ENCODE measurements at places on chromosomes 12 and 14.

DNA sequence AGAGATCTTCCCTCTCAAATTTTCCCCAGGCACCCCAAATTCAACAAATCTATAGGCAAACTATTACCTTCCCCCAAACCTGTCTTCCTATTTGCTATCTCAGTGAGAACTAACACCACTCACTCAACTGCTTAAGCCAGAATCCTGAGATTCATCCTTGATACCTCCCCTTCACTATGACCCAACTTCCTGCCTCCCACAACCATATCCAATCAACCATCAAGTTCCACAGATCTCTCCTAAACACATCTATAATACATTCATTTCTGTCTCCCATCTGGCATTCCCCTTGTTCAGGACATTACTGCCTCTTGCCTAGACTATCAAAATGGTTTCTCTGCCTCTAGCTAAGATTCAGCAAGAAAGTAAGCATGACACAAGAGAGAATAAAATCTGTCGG, 21.3 kb downstream of the YAF2 start:
- DNase-seq, result no peak

DNA sequence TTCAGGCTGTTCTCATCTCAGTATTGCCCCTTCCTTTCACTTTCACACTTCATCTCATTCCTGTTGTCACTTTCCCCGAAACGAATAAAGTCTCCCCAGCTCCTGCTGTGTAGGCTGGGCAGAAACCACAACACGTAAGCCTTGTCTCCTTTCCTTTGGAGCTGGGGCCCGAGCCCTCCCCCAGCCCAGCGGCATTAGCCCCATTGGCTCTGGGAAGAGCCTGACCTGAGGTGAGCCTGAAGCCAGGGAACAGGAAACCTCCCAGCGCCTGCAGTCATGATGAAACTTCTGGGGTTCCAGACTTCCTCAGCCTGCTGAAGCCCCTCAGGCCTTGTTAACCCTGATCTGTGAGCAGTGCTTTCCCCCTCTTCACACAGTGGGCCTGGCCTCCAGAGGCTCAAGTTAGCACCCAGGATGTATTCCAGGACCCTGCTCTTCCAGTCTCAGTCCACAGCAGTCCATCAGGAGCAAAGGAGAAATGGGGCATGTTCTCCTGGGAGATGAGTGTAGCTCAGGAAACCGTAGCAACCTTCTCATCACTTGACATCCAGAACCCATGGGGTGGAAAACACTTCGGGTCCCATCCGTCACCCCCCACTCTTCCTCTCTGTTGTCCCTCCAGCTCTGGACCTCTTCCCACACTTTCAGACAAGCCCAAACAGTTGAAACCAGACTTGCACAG, 21.8 kb downstream of the VASH1 start:
- no peak for DNase-seq

- no peak for DNase-seq
These were observed 176.6 kb downstream of the FOXN3 start for GRCh38 chr14:89240414-89240813.

GRCh38 chr12:68190301-68190700, 30.8 kb upstream of the IFNG start:
- no peak for DNase-seq

GRCh38 chr12:92270521-92270920, 124.9 kb upstream of the BTG1 start:
- DNase-seq, result no peak

DNA sequence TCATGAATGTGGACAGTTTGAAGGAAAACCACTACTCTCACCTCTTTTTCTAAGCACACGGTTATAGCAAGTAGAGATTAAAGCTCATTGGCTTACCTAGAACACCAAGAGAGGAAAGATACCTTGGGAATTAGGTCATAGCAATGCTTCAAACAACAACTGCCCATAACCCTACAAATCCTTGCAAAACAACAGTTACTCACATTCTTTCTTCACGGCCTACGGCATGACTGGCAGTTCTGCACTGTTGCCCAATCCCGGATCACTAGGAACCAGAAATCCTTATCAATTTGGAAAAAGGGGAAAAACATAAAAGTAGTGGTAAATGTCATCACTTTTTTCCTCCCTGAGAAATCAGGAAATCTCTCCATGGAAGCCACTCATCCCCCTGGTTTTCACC, 9.6 kb upstream of the ISM2 start:
- DNase-seq, result no peak

- DNase-seq, result no peak
These were observed 27.5 kb upstream of the OR6J1 start for GRCh38 chr14:22671622-22672021.

- peak; percentile 62 for DNase-seq
These were observed 193.6 kb upstream of the NUDT4 start for GRCh38 chr12:93183940-93184671.

DNA sequence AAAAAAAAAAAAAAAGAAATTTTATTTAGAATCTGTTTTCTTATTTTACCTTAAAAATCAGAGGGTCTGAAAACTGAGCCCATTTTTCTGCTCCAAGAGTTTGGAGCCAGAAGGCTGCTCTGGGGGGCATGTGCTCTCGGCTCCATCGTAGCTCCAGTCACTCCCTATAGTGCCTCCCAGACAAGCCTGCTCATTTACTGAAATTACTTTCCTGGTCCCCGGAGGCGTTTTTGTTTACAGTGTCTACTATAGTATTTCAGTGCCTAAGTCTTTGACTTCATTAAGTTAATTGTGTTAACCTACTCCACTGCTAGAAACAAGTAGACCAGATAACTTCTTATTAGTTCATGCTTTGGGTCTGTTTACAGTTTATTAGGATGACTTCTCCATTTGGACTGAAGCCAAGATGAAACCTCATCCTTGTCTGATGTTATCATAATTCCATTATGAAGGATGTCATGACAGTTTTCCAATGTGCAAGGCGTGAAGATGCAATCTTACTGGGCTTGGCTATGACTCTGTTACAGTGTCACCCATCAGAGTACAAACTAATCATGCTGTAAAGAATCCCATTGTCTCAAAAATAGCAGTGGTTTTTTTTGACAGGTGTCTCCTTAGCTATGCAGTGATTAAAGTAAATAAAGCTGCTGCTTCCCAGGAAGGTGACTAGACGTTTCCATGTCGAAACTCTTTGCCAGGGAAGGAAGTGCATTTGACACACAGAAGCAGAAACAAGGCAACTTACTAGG, 182.3 kb downstream of the TMEM132C start:
- DNase-seq, result no peak

GRCh38 chr12:75042125-75042524, 167.5 kb downstream of the KCNC2 start:
- DNase-seq, result no peak

DNA sequence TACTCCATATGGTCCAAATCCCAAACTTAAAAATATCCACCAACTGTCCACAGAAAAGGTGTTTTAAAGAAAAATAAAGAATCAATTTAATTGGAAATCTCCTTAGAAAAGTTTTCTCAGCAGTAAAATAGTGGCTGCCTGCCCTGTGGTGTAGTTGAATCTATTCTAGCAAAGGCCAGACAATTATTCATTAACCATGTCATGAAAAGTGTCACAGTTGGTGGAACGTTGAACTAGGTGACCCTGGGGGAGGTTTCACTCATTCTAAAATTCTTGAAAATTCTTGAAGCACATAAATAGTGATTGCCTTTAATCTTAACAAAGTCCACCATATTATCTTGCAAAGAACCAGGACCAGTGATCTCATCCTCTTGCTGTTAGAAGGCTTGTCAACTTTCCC, 78.4 kb upstream of the GZMB start:
- DNase-seq, result no peak

- DNase-seq, result no peak
These were observed 403.1 kb downstream of the C12orf75 start for GRCh38 chr12:105733579-105733978.

Data from right lung (tissue), 10 donors.